Left colon (tissue), 2 donors: ENCODE measurements at places on chromosomes 1 and 21. TPM values are rescaled to one million over a fixed set of nuclear protein-coding genes. Genes with fewer than 3 reads are reported as not detected.

DNA sequence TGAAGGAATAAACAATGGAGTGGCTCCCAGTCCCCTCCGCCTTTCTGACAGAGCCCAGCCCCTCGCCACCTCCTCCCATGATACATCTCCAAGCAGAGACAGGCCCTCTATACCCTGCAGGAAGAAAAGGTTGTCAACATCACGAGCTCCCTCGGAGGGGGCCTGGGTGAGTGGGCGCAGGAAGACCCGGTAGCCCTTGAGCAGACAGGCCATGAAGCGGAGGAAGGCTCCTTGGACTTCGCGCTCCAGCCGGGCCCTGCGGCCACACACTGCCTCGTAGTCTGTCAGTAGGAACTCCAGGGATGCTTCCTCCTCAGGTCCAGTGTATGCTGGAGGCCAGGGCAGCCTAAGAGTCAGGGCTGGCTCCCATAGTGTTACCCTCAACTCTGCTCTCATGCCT is 7.0 kb downstream of the DENND4B start:
- DNase-seq = no peak

- no peak for DNase-seq
Measured at GRCh38 chr1:113041569-113042284, 31.3 kb upstream of the LRIG2 start.

DNA sequence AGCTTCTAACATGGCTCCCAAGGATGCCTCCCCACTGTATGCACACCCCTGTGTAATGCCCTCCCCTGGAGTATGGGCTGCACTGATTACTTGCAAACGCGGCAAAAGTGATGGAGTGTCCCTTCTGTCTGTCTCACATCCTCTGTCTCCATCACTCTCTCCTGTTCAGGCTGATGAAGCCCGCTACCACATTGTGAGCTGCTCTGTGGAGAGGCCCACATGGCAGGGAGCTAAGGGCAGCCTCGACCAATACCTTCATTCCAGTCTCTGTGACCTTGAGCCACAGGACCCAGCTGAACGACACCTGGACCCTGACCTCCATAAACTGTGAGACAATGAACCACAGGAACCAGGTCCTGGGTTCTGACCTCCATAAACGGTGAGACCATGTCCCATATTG is 154.1 kb upstream of the ETV3 start:
- no peak for DNase-seq

GRCh38 chr1:63674238-63674864 is 81.1 kb downstream of the PGM1 start:
- DNase-seq = peak; percentile 84

- no peak for DNase-seq
Measured at GRCh38 chr1:39117899-39118450, 86.5 kb upstream of the MACF1 start.

COL8A2 gene
- 1.8 TPM for total RNA-seq

POLR3C gene
- 20.3 TPM for total RNA-seq

PIGR gene
- 10,148 TPM for total RNA-seq

NLRP3 gene
- total RNA-seq = 2.7 TPM
